ENCODE measurements at places on chromosomes 6 and 20.
A peak's percentile ranks its signal among the peaks of the same experiment; 100 is the strongest.

- DNase-seq: peak; percentile 72
These were observed 14.7 kb downstream of the MUCL3 start for GRCh38 chr6:30955367-30956042.

DNA sequence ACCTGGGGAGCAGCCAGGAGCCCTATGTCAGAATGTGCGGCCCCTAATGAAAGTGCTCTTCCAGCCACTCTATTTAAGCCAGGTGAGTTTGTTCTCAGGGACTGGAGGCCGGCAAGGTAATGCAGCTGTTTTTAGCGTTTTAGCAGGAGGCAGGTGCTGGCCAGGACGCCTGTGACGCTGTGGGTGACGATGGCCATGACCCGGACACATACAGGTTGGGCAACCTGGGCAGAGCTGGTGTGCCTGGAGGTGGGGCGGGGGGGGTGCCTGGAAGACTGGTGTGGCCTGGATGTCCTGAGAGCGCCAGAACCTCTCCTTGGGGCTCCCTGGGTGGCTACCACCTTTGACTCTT, 51.7 kb downstream of the RBM38 start:
- no peak for DNase-seq

DNA sequence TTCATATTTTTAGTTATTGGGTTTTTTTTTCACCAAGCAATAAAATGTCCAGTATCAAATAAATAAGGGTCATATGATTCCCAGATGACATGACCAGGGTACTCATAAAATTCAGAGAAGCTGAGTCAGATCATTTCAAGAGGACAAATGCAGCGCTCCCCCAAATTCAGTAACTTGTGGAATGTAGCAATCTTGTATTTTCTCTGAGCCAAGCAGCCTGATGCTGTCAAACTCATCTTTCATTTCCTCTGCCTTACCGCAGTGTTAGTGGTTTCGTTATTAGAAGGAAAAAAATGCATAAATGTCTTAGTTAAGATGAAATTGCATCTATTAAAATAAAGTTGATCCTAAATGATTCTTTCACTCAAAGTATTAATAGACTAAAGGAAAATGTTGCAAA, 57.8 kb upstream of the EDN1 start:
- DNase-seq: no peak

DNA sequence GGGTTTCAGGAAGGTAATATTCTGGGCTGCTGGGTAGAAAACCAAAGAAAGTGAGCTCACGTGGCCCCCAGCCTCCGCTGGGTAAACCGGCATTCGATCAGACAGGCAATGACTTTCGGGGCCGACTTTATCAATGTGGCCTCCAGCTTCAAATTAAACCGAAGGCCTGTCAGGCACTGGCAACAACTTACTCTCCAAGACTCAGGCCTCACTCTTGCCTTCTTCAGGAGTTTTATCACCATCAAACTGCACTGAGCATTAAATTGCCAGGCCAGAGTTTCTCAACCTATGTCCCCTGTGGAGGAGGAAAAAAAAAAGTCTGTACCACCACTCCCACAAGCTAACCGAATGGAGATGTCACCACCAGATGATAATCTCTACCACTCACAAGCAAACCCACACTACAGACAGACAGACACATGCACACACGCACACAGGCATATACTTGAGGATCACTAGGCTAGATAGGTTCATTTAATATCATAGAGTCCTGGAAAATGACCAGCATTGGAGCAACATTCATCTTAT, 1.1 kb upstream of the MBOAT1 start:
- DNase-seq: peak; percentile 20

DNA sequence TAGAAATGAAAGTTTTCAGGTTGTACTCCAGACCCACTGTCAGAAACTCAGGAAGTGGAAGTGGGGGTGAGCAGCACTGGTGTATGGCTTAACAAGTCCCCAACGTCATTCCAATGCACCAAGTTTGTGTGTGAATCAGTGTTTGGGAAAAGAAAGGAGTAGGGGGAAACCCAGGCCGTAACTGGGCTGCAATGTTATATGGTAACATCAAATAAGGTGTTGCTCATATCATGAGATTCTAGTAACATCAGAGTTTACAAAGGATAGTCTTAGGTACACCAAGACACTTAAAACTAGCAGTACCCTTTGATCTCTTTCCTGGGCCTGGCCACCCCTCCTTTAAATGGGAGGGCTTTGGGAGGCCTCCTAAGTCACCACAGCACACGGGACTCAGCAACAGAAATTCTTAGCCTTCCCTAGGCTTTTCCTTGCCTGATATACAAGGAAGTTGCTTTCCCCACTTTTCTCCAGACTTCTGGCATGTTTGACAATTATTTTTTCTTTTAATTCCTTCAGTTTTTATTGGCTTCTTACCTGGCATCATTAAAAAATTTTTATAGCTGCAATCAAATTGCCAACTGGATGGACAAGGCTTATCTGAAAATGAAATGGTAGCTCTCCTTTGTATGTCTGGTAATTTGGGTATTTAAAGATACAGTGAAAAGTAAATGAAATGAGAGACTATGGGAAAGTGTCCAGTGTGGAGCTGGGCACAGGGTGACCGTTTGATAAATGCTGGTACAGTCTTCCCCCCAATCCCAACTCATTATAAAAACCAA, 15.1 kb downstream of the E2F3 start:
- no peak for DNase-seq

DNA sequence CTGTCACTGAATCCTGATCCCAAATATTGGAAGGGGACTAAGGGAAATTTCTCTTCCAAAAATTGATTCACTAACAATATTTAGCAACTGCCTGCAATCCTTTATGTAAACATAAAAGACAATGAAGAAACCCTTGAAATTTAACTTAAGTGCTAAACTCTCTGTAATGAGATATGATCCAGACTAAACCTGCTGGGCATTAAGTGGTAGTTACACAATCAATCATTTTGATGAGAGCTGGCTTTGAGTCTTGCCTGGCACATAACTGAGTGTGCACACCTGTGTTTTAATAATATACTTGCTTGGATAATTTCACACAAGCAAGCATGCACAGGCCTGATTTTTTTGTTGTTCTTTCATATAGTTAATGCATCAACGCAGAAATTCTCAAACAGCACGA, 9.8 kb upstream of the ZFP64 start:
- DNase-seq: no peak

DNA sequence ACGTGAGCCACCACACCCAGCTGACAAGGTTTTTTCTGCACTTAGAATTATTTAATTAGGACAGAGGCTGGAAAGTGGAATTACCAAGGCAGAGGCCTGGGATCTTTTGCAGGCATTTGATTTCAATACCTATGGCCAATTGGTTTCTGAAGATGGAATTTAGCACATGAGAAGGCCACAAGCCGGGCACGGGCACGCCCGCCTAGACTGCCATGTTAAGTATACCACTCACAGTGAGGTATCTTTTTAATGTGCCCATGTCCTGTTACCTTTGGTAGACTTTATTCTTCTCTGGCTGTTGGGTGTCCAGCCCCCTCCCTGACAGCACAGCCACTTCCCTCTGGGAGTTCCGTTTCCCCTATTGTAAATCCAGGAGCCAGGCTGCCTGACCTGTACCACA, 18.0 kb upstream of the TAF8 start:
- DNase-seq: no peak

DNA sequence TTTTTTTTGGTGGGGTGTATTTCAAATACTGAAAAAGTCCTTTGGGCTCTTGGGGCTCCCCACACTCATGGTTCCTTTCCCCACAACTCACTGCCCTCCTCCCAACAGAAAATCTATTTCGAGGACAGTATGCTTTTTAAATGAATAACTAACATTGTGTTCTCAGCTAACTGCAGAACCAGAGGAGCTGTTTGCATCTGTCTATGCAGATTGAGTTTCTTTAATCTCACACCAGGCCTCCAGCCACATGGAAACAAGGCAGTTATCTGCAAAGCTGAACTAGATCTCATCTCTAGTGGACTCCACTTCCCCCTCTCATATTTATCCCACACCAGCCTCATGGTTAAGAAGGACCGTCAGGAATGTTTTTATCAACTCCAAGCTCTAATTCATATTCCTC, 955.1 kb downstream of the KIF16B start:
- no peak for DNase-seq

GRCh38 chr20:1808101-1808500, 87.1 kb upstream of the SIRPA start:
- no peak for DNase-seq

- DNase-seq: no peak
These were observed at the start of gene TAB2 for GRCh38 chr6:149317644-149318571. Gene TAB2, plus strand, starts transcription at chr6:149317712. Its CDS starts 52,286 bp downstream, at chr6:149369998.

- no peak for DNase-seq
These were observed 170.8 kb downstream of the TMEM242 start for GRCh38 chr6:157152556-157152955.

- no peak for DNase-seq
These were observed 45.9 kb upstream of the FRMD1 start for GRCh38 chr6:168124921-168125320.

- no peak for DNase-seq
These were observed 27.6 kb downstream of the VTA1 start for GRCh38 chr6:142174703-142175102.

GRCh38 chr6:5143634-5144311, 58.6 kb downstream of the PPP1R3G start:
- DNase-seq: peak; percentile 78

GRCh38 chr6:30781743-30782424, 37.5 kb upstream of the IER3 start:
- no peak for DNase-seq

Measured in HAP-1 (cell line).